LHCN-M2 (cell line): ENCODE measurements at places on chromosomes 1 and 21. TPM values are rescaled to one million over a fixed set of nuclear protein-coding genes. Genes with fewer than 3 reads are reported as not detected.

IFI44L gene
- total RNA-seq = 14.7 and 26.2 TPM in 2 replicates

DNA sequence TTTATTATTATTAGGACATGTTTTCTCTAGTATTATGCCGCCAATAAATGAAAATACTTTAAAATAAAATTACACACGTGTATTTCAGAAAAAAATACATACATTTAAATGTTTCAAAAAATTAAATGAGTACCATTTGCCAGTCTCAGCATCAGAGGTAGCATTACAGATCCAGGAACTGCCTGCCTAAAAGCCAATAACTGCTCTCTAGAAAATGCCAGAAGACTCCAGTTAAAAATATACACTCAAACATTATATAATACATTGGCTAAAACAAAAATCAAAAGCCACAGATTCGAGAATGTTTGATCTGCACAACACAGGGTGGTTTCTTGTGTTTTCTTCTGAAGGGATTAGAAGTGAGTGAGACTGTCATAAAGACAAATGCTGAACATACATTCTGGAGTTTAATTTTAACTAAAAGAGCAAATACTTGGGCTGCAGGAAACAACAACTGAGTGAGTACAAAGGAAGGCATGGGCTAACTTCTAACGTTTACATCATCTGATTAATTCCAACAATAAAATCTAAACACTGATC lies 105.5 kb downstream of the RERE start:
- DNase-seq = no peak

- DNase-seq = no peak
Measured at GRCh38 chr1:5888606-5889211, 103.5 kb downstream of the NPHP4 start.

DNA sequence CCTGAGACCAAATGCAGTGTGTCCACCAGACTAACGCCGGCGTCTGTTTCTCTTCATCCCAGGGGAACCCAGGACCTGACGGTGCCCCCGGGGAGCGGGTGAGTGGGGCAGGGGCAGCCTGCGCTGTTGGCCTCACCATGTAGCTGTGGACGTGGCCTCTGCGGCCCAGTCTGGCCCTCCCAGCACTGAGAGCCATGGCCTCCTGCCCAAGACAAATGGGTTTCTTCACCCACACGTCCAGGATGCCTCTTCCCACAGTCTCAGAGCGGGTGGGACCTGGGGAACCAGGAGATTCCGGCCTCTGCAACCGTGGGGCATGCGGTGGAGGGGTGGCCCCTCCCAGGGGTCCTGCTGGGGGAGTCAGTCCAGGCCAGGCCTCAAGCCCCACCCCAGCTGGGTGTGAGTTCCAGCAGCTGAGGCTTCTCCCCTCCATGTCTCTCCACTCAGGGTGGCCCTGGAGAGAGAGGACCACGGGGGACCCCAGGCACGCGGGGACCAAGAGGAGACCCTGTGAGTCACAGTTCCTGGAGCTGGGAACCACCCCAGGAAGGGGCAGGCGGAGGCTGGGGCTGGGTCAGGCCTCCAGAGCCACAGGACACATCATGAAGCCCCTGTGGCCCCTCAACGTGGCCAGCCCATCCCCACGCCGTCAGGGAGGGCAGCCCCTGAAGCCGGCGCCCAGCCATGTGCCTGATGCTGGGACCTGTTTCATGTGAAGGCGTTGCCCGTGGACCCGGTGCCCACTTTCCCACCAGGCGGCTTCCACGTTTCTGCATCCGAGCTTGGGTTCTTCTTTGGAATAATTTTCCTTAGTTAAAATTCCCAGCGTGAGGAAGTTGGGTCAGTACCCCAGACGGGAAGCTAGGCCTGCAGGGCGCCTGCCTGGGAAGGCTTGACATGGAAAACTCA lies 11.0 kb downstream of the COL6A1 start:
- DNase-seq = no peak

DNA sequence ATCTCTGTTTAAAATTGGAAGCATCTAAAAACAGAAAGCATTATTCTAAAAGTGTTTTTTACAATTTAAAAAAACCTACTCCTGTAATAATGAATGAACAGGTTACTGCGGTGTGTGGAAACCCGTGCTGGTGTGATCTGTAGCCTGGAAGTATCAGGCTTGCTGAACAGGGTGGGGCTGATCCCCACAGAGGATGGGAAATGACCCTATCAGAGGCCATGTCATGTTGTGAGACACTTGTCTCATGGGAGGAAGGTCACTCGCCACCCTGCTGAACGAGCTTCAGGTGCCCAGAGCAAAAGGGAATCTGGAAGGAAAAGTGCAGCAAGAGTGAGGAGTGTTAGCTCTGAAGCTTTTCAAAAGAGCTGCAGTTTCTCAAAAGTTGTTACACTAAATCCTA lies 320.7 kb downstream of the RRAGC start:
- DNase-seq = no peak

DNA sequence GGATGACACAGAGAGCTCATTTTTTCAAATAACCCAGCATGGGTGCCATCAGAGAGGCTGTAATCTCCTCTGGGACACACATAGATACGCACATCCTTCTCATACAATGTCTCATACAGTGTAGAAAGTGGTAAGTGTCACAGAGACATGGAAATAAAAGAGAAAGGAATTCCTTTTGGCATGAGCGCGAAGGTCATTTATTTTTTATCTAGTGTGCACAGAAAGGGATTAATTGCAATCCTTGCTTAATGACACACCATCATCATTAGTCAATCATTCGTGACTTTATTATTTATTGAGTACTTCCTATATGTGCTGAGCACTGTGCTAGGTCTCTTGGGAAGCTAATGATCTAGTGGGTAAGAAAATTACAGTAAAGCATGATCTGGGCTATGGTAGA lies 5.0 kb downstream of the ZSCAN20 start:
- no peak for DNase-seq

GRCh38 chr1:109438798-109439297 lies 12.6 kb upstream of the PSMA5 start:
- DNase-seq = peak; percentile 96

DNA sequence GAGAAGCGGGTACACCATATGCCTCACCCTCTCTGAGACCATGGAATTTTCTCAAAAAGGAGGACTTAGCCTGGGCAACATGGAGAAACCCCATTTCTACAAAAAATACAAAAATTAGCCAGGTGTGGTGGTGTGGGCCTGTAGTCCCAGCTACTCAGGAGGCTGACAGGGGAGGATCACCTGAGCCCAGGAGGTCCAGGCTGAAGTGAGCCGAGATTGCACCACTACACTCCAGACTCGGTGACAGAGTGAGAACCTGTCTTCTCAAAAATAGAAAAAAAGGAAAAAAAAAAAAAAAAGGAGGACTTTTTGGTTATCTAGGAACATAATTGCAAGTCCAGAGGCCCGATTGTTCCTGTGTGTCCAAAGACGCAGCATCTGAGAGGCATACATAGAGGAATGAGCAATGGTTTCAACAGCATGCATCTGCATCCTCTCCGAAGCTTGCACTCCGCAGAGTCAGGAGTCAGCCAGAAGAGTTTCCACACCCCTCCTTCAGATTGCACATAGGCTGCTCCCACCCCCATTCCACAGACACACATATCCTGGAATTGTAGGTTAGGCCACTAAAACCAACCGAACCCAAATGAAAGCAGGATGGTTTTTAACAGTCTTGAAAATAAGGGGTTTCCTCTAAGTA lies 2.5 kb upstream of the TBX15 start:
- DNase-seq = no peak
